ENCODE measurements at places on chromosomes 1 and 21.

- no peak for DNase-seq
Measured at GRCh38 chr1:169091480-169091941, 15.0 kb upstream of the ATP1B1 start.

GRCh38 chr1:89166705-89167104, 9.1 kb downstream of the GBP7 start:
- DNase-seq, result no peak

- no peak for DNase-seq
Measured at GRCh38 chr1:193299038-193299437, 112.6 kb upstream of the B3GALT2 start.

DNA sequence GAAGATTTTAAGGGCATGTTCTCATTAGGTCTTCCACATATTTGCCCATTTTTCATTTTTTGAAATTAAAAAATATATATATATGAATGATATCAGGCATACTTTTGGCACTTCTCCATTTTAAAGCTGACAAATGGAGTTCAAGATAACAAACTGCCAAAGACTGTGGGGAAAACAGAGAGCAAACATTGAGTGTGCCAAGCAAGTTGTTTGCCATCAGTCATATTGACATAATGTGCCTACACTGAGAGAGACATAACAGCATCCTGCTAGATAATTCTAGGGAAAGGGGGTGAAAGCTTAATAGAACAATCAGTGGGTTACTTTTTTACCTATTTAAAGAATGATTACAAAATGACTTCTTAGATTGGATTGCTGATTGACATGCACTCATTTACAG, 529.4 kb upstream of the CXADR start:
- no peak for DNase-seq

DNA sequence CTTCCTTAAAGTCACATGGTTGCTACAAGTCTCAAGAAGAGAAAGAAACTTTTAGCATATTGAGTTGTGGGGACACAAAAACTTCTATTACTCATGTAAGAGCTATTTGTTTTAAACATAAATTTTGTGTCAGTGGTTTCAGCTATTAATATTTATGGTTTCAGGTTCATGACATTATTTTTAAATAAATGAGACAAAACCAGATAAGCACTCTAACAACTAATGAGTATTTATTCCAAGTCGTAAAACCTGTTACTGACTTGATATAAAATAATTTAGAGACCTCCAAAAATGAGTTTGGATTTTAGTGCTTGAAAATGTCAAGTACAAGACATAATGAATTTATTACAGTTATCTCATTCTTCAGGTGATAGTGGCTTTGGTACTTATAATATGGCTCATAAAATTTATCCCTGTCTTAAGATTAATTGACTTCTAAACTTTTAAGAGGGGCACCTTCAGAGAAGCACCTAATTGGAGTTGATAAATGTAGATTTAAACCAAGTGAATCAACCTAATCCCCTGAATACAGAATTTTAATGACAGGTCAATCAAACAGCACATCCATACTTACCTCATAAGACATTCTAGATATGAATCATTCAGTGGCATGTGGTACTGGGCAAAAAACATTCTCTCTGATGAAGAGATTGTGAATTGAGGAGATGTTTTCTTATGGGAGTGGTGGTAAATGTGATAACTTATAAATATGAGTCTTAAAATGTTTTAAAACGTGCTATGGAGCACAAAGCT, 167.7 kb upstream of the PTGFR start:
- DNase-seq, result no peak

DNA sequence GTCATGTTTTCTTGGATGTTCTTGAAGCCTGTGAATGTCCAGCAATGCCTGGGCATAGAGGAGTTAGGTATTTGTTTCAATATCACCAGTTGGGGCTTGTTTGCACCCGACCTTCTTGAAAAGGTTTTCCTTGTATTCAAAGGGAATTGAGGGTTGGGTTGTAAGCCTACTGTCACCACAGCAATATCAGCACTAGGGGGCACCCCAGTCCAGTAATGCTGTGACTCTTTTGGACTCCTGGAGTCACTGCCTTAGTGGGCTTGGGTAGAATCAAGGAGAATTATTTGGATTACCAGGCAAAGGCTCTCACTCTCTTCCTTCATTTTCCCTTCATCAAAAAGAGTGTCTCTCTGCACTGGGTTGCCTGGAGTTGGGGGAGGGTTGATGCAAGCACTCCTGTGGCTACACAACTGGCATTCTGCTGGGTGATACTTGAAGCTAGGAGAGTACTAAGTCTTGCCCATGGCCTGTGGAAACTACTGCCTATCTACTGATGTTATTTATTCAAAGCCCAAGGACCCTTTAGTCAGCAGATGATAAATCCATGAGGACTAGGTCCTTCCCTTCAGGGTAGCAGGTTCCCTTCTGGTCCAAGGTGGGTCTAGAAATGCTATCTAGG, 34.5 kb downstream of the OR10R2 start:
- peak; percentile 4 for DNase-seq

GRCh38 chr1:20345419-20345818, 54.7 kb downstream of the VWA5B1 start:
- DNase-seq, result no peak

- DNase-seq, result no peak
Measured at GRCh38 chr21:34360488-34361241, 3.1 kb upstream of the KCNE2 start.

DNA sequence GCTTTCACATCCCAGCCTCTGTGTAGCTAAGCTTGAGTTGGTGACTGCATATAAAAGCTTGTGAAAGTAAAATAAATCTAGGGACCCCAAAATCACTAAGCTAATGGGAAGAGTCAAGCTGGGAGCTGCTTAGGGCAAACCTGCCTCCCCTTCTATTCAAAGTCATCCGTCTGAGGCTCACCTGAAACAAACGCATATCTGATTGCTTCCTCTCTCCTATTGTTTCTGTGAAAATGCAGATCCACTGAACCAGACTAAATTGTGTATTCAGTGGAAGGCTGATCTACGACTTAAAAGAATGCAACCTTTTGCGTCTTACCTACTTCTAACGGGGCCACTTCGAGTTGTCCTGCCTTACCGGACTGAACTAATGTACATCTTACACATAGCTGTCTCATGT, 70.3 kb downstream of the LTN1 start:
- DNase-seq, result no peak

DNA sequence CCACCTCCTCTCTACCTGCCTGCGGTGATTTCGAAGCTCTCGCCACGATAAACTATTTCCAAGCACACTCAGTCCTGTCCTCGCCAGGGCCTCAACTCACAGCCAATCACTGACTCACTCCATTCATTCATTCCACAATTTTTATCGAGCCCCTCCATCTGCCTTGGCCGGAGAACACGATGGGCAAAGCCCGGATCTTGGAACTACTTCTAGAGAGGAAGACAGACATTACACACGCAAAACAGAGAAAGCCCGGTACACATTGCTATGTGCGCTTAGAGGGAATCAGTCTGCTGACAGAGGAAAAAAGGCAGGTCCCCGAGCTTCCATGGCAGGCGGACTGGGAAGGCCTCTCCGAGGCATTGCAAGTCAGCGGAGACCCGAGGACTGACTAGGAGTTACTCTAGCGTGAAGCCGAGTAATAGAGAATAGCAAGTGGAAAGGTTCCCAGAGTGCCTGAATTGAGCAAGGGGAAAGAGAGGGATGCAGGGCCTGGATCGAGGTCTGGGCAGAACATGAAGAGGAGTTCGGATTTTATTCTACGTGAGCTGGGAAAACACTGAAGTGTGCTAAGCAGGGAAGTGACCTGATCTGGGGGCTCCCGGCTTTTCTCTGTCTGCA, 54.2 kb upstream of the DNAJC6 start:
- DNase-seq, result no peak

DNA sequence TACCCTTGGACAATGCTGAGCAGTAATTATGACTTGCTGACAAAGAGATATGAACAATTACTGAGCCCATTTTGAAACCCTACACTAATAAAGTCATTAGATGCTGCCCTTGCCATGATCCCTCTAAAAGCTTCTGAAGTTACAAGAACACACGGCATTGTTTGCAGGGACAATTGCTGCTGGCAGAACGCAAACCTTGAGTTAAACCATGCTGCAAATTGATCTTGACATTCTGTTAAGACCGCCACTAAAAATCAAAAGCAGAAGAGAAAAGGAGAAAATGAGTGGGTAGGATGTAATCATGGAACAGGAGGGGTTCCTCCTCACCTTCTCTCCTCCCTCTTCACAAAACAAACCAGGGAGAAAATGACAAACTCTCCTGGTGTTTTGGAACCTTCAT, 136.2 kb upstream of the DMRTA2 start:
- DNase-seq, result no peak

DNA sequence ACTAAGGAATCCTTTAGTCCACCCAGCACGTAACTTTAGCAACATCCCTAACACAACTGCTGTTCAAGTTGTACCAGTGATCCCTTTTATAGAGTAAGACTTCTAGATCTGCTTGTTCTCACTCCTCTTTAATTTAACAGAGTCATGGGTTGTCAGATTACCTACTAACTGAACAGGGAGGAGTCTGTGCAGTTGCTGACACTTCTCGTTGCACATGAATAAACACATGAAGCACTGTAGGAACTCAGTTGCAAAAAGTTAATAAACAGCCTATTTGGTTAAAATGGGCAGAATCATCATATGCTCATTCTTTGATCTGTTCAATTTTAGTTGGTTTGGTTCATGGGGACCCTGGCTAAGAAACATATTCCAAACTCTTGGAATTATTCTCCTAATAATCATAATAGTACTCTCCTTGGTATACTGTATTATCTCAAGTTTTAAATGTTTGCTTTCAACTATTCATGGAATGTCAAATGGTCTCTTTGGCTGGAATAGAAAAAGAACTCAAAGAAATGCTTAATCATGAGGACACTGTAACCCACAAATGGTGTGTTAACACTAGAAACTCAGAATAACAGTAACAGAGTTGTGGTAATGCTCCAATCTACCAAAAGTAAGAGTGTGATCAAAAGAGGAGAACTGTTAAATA, 15.6 kb downstream of the PLPPR5 start:
- DNase-seq, result no peak

DNA sequence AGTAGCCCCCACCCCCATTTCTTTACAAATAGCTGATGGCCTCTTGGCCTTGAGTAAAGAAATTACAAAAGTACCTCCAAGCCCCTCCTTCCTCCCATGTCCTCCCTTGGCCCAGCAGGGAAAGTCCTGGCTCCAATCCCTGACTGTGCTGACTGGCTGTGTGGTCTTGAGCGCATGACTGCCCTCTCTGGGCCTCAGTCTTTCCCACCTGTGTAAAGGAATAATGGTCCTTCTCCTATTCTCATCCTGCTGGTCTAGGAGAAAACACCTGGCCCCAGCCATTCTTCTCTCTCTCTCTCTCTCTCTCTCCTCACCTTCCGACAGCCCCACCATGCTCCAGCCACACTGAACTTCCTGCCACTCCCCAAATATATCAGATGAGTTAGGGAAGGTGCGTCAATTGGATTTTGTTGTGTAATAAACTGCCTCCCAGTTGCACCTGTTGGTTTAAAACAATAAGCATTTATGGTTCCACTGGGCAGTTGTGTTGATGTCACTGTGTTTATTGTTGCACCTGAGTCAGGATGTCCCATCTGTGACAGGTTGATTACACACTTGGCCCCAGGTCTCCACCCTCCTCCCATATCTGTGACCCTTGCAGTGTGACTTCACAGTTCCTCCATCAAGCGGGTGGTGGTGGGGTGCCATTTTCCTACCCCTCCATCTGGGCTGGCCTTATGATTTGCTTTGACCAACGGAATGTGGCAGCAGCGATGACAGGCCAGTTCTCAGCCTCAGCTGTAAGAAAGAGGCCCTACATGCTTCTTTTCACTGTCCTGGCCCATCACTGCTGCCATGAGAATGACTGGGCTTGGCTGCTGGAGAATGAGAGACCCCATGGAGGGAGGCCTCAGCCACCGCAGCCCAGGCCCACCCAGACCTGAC, 22.3 kb upstream of the LRP8 start:
- DNase-seq, result no peak

GRCh38 chr1:109979489-109980091, 5.0 kb upstream of the AHCYL1 start:
- no peak for DNase-seq

DNA sequence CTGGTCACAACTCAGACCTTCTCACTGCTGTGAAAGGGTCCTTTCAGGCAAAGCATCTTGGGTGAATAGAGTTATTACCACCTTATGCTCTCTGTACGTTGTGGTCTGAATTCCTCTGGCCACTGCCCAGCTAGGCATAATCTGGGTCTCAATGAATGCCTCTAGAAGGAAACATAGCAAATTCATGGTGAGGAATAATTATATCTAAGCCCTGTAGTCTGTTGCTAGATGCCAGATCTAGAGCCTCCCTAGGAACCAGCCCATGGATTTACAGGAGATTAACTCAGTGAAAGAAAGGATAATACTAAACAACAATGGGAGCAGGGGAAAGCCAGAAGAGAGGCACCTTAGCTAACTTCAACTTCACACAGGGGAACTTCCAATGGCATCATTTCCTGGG, 2.4 kb upstream of the COL11A1 start:
- no peak for DNase-seq

GRCh38 chr1:244010703-244011123, 40.4 kb upstream of the ZBTB18 start:
- DNase-seq, result no peak

- DNase-seq, result no peak
Measured at GRCh38 chr21:17602874-17603273, 9.8 kb downstream of the BTG3 start.

GRCh38 chr1:227434808-227435444, 116.6 kb upstream of the CDC42BPA start:
- DNase-seq, result no peak

GRCh38 chr1:180195916-180196315, 34.1 kb upstream of the LHX4 start:
- no peak for DNase-seq

GRCh38 chr1:3007298-3008147, 13.7 kb upstream of the ACTRT2 start:
- DNase-seq, result no peak

DNA sequence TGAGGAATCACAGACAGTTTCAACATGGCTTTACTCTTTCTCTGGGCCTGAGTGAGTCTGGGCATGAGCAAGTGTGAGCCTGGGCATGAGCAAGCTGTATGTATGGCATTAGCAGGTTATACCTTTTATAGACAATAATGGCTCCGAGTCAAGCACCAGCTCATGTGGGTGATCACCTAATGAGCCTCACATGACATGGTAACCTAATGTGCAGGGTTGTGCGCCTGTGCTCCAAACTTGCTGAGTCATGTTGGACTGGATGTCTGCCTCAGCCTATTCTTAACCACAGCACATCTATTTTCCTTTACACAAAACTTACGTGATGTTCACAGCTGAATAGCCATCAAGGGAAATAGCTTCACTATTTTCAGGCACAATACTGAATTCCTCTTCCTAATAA, 236.2 kb upstream of the NRIP1 start:
- DNase-seq, result no peak

DNA sequence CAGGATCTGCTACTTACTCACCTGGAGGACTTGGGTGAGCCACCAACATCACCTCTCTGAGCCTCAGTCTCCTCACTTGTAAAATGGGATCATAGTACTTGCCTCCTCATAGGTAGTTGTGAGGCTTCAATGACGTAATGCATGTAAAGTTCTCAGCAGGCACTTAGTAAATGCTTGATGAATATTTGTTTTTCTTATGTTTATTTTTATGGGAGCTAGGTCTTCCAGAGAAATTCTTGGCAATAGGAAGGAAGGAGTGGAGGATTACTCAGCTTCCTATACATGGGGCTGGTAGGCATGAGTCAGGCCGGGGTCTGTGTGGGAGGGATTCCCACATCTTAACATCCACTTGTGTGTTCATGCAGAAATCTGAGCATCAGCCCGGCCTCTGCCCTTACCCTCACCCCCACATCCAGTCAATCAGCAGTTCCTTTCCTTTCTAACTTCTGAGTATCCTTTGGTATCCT, 95.4 kb upstream of the USP24 start:
- no peak for DNase-seq

GRCh38 chr1:202189918-202190715, 3.5 kb upstream of the LGR6 start:
- no peak for DNase-seq

- no peak for DNase-seq
Measured at GRCh38 chr1:213457733-213458132, 406.7 kb downstream of the RPS6KC1 start.
